ENCODE measurements at places on chromosomes 1 and 21.

GRCh38 chr1:230423951-230424350 is 2.2 kb downstream of the PGBD5 start:
- DNase-seq, result no peak

DNA sequence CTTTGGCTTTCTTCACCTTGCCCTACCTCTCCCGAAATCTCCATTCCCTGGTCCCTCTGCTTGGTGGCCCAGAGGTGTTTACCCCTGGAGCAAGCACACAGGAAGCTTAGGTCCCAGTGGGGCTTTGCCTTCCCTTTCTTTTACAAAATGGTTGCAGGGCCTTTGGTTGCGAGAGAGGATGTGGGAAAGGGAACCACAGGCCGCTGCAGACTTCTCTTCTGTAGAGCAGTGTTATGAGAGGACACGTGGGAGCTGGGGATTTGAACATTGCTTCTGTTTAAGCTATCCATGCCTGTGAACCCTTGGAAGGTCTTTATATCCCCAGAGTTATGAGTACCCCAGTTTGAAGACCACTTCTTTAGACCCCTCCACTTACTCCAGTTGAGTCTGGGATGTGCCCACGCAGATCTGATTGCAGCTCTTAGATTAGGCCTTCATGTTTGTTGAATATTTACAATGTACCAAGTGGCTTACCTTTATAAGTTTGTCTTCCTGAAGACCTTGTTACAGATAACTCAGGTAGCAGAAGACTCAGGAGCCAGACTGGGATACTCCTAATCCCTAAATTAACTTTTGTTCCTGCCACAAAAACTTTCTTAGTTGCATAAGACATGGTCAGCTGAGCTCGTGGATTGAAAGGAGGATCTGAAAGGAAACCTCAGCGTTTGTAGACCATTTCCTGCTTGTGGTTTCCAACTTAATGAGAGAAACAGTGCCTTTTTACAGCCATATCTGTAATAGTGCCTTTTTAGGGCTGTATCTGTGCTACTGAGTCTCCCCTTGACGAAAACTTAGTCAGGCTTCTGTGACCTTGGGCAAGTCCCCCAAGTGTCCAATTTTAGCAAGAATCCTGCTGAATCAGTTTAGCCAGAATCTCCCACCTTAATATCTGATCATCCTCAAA is 21.9 kb upstream of the IVNS1ABP start:
- no peak for DNase-seq

DNA sequence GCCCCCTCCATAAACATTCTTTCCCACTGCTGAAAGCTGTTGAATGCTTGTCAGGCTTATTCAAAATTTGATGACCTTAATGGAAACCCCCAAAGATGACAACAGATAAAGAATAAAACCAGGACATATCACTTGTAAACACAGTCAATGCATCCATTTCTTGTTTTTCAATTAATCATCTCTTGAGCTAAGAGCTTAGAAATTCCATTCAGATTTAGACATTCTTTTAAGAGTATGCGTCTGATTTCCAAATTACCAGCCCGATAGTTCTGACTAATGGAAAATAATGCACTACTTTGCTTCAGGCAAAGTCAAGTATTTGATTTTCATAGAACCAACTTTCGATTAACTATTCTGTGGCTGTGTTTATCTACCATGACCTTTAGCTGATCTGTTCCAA is 100.6 kb upstream of the RUNX1 start:
- DNase-seq, result no peak

DNA sequence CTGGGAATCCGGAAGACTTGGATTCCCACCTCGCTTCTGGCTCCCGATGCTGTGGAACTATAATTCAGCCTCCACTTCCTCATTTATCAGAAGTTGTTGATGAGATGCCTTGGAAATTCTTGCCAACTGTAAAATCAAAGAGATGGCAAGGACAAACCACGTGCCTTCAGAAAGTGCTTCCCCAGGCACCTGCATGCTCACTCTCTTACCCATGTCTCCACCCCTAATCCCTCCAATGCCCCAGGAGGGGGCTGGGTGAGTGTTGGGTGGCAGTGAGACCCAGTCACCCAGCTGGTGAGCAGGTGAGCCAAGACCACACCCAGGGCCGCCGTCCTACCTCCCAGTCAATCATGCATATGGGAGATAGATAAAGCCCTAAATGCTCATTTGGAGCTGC is 160.8 kb downstream of the PSMG1 start:
- DNase-seq, result no peak

DNA sequence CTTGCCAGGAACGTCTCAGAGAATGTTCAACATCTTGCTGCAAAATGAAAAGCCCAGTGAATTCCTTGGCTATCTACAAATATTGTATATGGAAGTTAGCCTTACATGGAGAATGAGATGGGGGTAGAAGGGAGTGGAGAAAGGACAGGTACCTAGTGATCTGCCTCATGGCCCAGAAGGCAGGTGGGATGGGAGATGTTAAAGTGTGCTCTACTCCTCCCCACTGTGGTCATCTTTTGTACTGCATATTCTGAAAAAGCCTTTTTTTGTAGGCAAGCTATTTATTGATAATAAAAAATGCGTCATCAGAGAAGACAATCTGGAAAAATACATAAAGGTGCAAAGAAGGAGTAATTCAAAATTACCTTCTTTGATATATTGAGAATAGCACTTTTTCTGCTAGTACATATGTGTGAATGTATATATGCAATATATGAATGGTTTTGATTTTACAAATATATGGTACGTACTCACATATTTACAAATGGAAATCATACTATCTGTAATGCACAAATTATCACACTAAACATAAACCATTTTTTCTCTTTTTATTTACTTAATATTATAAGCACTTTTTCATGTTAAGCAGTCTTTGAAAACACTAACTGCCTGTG is 19.1 kb upstream of the SLC5A9 start:
- DNase-seq, result no peak

- DNase-seq, result no peak
Observed at GRCh38 chr1:53123453-53124140, 18.8 kb downstream of the SLC1A7 start.

DNA sequence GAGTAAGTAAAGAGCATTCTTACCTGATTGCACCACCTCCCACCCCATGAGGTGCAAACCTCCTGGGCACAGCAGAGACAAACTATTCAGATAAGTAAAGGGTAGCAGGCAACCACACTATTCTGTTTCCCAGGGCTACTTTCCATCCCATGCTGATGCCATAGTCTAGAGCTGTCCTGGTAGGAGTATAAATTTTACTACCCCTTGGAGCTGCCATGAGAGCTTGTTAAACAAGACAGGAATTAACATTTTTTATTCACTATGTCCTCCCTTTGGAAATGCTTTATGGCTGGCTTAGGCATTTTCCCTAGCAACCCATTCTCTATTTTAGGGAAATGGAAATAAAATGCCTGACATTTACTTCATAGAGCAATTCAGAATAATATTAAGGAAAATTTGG is 324.6 kb upstream of the USP25 start:
- no peak for DNase-seq

DNA sequence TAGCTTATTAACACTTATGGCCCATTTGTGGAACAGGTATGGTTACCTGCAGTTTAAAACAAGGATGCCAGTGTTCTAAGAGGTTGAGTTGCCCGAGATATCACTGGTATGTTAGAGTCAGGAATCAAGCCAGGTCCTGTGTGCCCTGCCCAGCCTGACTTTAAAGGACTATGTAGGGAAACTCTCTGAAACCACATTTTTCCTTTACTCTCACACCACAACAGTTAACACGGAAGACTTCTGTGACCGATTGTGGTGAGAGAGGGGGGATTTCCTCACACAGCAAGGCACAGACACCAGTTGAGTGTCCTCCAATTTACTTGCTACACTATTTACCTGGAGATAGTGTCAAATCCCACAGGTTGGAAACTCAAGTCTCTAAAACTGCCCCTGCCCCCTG is 47.8 kb downstream of the UCK2 start:
- no peak for DNase-seq

DNA sequence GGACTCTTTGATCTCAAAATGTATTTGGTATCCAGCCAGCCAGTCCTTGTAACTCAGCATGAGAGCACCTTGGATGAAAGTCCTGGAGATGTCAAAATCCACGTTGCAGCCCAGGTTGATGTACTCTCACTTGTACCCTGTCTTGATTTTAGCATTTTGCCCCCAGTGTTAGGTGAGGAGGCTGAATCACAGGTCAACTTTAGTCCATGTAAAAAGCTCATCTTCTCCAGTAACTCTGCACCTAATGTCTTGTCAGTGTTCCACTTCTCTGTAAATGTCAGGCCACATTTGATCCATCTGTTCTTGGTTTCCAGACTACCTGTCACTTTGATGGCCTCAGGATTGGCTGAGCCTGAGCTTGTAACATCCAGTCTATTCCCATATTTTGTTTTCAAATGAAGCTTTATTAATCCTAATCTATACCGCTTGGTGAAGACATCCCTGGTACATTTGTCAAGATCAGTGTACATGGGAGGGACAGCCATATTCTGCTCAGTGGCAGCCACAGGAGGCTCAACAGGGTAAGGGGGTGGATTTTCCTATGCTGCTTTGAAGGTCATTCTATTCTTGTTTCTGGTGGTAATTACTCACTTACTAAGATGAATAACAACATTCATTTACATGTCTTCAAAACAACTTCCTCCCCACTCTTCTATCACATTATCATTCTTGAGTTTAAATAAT is 24.1 kb upstream of the FCRL3 start:
- no peak for DNase-seq

GRCh38 chr21:46038871-46039397 is 57.4 kb downstream of the COL6A1 start:
- DNase-seq, result no peak

DNA sequence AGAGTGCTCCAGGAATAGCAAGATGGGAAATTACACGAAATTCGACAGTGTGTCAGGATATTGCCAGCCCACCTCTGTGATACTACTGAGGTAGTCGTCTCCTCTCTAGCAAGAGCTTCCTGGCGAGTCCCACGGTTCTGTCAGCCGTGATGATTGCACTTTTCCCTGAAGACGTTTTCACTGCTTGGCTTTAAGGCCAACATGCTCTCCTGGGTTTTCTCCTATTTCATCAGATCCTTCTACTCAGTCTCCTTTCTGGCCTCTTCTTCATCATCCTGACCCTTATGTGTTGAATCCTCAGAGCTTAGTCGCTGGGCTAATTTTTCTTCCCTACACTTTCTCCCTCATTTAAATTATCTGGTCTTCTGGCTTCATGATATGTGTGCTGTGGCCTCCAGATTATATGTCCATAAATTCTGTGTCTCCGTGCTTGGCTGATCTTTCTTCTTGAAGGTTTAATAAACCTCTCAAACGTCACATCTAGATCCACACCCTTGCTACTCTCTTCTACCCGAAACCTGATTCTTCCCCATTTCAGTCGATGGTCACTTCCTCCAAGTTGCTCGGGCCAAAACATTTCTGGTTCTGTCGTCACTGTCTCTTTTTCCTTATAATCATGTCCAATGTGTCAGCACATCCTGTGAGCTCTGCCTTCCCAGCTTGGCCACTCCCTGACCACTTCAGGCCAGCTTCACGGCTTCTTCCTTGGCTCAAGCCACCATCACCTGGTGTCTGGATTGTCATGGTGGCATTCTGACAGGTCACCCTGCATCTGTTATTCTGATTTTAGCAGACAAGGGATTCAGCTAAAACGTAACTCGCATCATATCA is 12.2 kb downstream of the OR2B11 start:
- no peak for DNase-seq

- no peak for DNase-seq
Observed at GRCh38 chr1:209238356-209238755, 345.2 kb upstream of the CAMK1G start.

DNA sequence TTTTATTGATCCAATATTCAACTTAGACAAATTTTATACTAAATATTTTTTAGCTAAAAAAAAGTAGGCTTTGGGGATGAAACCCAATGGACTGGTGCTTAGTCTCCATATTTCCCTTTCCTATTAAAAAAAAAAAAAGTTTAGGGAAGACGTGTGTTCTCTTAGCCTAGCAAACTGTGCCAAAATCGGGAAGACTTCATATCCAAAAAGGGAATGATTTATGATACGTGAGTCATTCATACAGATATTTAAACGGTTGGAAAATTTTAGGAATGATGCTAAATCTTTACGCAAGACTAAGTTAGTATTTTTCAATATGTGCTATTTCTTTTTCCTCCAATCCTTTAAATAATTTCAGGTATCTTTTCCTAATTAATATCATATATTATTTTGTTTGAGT is 50.7 kb downstream of the SPATA17 start:
- no peak for DNase-seq
